Activated CD4-positive, alpha-beta T cell treated with anti-CD3 and anti-CD28 coated beads, Interleukin-2, amount 50 U/mL, for 48 hours (primary cell): ENCODE measurements at places on chromosomes 3 and 15.

DNA sequence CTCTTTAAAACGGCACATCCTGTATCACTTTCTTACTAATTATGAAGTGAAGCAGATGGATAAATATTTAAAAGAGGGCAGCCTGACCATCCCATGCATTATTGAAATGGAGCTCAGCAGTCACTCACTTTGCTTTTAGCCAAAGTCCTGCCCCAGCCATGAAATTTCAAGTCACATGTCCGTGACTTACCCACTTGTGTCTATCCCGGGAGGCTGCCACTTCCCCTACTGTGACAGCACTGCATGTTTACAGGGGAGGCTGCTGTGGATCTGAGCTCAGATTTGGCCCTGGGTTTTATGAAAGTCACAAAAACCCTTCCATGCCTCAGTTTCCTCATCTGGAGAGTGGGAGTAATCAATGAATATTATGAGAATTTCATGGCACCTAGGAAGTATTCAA is 17.9 kb upstream of the LRRK1 start:
- DNase-seq: no peak

- DNase-seq: no peak
These were observed 451.5 kb upstream of the PPP2R3A start for GRCh38 chr3:135514060-135514448.

GRCh38 chr15:65945616-65946015 is 76.3 kb downstream of the RAB11A start:
- no peak for DNase-seq

GRCh38 chr3:53260286-53260785 is 4.5 kb upstream of the TKT start:
- no peak for DNase-seq

DNA sequence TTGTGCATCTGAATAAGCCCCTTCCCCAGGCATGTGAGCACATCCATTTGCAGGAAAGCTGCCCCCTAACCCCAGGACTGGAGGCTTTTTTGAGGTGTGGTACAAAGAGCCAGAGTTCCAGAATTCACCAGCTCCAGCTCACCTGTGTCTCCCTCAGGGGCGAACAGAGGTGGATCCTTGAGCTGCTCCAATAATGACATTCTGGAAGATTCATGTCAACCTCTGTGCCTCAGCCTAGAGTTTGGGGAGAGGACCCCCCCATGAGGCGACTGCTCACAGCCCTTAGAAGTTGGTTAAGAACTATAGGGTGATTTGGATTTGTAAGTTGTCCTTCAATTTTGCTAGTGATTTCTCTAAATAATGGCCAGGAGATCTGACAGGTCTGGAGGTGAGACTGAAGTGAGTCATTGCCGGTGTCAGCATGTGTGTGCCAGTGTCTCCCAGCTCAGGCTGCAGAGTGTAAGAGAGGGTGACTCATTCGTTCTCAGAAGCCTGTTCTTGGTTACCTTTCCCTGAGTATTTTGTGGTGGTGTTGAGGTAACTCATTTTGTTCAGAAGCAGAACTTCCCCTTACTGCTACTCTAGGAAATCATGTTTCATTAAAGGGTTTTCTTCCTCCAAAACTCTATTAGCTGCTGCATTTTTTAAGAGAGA is 136.9 kb upstream of the TOPAZ1 start:
- peak; percentile 48 for DNase-seq

DNA sequence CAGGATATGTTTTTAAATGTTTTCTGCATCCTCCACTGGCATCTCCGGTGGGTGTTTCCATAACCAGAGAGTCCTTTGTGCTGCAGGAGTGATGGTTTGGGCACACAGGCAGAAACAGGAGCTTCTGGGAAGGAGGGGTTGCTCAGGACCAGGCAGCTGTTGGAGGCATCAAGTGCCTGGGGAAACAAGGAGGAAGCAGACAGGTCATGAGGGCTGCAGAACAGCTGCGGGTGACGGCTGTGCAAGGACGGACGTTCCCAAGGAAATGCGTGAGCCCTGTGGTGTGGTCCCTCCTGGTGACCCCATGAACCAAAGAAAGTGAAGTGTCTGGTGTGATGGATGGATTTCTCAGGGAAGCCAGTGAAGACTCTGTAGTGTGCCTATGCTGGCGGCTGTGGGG is 61.2 kb upstream of the TNFAIP8L3 start:
- DNase-seq: no peak
